IMR-90 (cell line): ENCODE measurements at places on chromosomes 4 and X. TPM values are rescaled to one million over a fixed set of nuclear protein-coding genes. Genes with fewer than 3 reads are reported as not detected.

- H3K36me3 ChIP-seq = no peaks in the 10 kb centered on the region
- H3K27ac ChIP-seq = no peak overlapping the region
- peaks cover 20% of the 10 kb centered on the region for H3K4me1 ChIP-seq
- H3K4me3 ChIP-seq = no peak overlapping the region
- no peaks in the 10 kb centered on the region for H3K27me3 ChIP-seq
- no peak for DNase-seq
Observed at GRCh38 chr4:3307486-3307885, 14.7 kb downstream of the RGS12 start.

GRCh38 chrX:110938977-110939732 lies 143.5 kb upstream of the CHRDL1 start:
- no peak for DNase-seq
- no peak overlapping the region for H3K4me3 ChIP-seq
- no peaks in the 10 kb centered on the region for H3K36me3 ChIP-seq
- H3K4me1 ChIP-seq = no peaks in the 10 kb centered on the region
- H3K27me3 ChIP-seq = peaks cover 13% of the 10 kb centered on the region
- no peak overlapping the region for H3K27ac ChIP-seq

GRCh38 chr4:157265281-157265680 lies 44.8 kb downstream of the GRIA2 start:
- DNase-seq = no peak
- no peaks in the 10 kb centered on the region for H3K27me3 ChIP-seq
- H3K4me1 ChIP-seq = no peaks in the 10 kb centered on the region
- no peaks in the 10 kb centered on the region for H3K36me3 ChIP-seq
- no peak overlapping the region for H3K27ac ChIP-seq

GRCh38 chrX:111386615-111387233 lies 25.3 kb downstream of the DCX start:
- no peak overlapping the region for H3K27ac ChIP-seq
- H3K4me3 ChIP-seq = no peak overlapping the region
- no peaks in the 10 kb centered on the region for H3K36me3 ChIP-seq
- no peaks in the 10 kb centered on the region; the same call in 1 of the 2 replicates for H3K27me3 ChIP-seq
- H3K4me1 ChIP-seq = no peaks in the 10 kb centered on the region

DNA sequence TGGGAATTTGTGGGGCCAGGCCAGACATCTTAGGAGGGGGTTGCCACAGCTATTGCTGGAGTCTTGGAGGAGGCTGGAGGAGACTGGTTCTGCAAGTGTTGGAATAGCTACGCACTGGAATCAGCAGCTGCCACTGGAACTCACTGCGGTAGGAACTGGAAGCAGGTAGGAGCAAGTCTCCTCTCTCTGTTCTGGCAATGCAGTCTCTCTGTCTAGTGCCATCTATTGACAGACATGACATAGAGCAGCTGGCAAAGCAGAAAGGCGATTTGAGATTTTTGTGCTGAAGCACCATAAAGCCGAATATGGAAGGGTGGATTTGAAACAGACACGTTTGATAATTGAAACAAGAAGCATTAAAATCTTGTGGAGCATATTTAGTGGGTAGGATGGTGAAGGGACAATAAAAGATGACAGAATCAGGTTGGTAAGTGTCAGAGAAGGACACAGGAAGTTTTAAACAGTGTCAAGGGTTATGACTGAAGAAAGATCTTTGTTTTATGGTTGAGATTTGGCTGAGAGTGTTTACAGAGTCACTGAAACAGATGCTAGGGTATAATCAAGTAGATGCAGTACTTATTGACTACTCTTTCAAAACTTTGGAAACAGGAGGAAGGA lies 23.5 kb upstream of the SYNPO2 start:
- peak; percentile 64 for DNase-seq
- no peaks in the 10 kb centered on the region for H3K27me3 ChIP-seq
- no peak overlapping the region for H3K27ac ChIP-seq
- H3K4me3 ChIP-seq = no peak overlapping the region

DNA sequence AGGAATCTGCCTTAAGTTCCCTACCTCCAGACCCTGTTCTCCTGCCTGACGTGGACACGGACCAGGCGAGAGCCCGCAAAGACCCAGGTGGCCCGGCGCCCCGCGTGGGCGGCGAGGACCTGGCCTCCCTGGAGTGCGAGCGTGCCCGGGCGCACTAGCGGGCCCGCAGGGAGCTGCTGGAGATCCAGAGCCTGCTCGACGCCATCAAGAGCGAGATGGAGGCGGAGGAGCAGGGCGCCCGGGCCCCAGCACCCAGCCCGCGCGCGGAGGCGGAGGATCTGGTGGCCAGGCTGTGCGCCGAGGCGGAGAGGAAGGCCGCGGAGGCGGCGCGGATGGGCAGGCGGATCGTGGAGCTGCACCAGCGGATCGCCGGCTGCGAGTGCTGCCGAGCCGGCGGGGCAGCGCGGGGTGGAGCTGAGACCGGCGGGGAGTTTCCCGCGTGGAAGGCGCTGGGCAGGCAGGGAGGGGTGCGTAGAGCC lies 18.2 kb downstream of the MRFAP1 start:
- no peaks in the 10 kb centered on the region for H3K4me1 ChIP-seq
- DNase-seq = peak; percentile 28
- 0 out of 2 replicates have a peak overlapping the region, but pooled peaks have one; percentile 15 for H3K4me3 ChIP-seq
- H3K27me3 ChIP-seq = peaks cover 10% of the 10 kb centered on the region
- H3K27ac ChIP-seq = no peak overlapping the region

DNA sequence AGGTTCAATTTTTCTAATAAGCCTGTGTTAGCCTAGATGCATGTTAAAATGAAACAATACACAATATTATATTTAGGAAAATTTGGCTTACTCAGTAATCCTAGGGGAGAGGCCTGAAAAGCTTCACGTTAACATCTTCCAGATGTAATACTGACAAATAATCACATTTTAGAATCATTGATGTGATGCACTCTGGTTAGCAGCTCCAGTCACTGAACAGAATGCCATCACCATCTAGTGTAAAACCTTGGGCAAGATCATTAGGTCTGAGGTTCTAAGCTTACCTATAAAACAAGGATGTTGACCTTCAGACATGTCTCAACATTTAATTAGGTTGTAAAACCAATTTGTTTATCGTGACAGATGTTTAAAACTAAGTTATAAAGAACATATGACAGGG lies 1704.8 kb downstream of the STIM2 start:
- no peak for DNase-seq
- no peak overlapping the region for H3K4me3 ChIP-seq
- no peak overlapping the region for H3K27ac ChIP-seq
- no peaks in the 10 kb centered on the region for H3K36me3 ChIP-seq
- no peaks in the 10 kb centered on the region for H3K27me3 ChIP-seq

DNA sequence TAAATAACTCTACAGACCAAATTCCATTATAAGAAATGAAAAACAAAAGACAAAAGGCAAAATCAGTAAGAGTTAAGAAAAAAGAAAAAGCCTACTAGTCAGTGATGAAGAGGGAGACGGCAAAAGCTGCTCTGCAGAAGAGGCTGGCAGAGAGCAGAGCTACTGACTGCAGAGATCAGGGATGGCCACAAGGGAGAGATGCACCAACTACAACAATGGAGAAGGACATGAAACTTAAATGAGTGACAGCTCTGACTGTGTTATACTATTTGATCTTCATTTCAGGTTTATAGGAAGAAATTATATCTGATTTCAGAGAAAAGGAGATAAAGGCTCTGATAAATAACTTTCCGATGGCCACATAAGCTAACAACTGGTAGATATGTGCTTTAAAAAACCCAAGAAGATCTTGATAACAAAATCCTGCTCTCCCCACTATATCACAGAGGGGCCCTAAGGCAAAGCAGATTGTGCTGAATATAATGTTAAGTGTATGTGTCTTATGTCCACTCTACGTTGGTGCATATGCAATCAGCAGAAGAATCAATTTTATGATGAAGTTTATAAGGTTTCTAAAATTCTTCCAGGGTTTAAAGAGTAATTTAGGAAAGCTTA lies 58.4 kb upstream of the COX18 start:
- H3K36me3 ChIP-seq = peaks cover 23% of the 10 kb centered on the region
- no peak overlapping the region for H3K27ac ChIP-seq
- H3K27me3 ChIP-seq = no peaks in the 10 kb centered on the region
- peak; percentile 5 for DNase-seq
- no peaks in the 10 kb centered on the region for H3K4me1 ChIP-seq

DNA sequence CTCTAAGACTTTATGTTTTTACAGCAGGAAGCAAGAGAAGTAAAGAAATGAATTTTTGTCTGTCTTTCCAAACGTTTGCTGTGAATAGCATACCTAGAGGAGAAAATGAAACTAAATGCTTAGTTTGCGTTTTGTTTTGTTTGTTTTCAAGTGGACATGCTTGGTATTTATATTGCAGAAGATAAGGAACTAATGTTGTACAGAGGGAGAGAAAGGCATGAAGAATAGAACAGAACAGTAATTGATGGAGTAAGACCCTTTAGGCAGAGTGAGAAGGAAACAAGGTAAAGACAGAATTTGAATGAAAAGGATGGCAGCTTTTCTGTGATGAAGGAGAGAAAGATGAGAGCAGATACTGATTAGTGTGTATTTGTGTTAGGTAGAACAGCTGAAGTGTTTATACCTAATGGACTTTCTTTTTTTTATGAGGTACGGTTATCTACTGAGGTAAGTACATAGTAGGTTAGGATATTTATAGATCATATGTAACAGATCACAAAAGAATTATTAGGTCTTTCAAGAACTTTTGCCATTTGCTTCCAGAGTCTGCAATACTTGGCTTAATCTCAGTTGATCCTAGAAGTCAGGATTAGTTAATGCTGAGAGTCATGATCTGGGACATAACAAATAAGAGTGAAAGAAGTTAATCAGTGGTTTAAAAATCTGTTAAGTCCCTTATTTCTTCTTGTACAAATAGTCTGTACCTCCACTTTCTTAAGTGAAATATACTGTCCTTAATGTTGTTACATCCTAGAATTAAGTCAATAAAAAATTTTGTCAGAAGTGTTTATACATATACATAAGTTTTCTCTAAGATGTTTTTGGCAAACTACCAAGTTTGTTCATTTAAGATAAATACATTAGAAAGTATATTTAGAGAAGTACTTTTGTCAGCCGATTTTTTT lies 36.8 kb downstream of the FABP2 start:
- no peaks in the 10 kb centered on the region for H3K27me3 ChIP-seq
- peak; percentile 34 for DNase-seq
- H3K27ac ChIP-seq = peak overlapping the region; percentile 37; the same call in 1 of the 2 replicates

DNA sequence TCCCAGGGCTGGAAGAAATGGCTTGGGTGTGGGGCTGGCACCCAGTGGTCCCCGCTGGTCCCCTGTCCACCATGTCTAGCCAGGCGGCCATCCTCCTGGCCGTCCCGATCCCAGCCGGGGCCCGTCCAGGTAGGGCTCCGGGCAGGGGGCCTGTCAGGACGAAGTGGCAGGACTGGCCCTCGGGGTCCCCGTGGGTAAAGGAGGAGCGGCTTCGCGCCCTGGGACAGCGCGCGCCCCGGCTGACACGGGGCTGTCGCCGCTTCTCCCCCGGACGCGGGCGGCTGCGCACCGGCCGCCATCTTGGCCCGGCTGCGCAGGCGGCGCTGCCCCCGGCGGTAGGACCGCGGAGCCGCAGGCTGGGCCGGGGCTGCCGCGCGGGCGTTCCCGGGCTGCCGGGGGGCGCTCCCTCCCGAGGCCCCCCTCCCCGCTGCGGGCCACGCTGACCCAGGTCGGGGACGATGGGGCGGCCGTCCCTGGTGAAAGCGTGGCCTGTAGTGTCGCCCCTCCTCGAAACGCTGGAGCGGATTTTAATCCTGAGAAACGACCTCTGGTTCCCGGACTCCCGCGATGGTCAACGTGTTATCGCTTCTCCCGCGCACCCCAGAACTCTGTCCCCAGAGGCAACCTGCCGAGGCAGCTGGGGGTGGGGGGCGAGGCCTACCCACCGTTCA lies 60.4 kb upstream of the BCOR start:
- H3K27me3 ChIP-seq = peaks cover 2% of the 10 kb centered on the region; the same call in 1 of the 2 replicates
- peak overlapping the region; percentile 56 for H3K4me3 ChIP-seq
- H3K4me1 ChIP-seq = peaks cover 2% of the 10 kb centered on the region; the same call in 1 of the 2 replicates
- peak; percentile 17 for DNase-seq

GRCh38 chr4:65561164-65561563 lies 109.1 kb downstream of the EPHA5 start:
- no peaks in the 10 kb centered on the region for H3K4me1 ChIP-seq
- H3K27ac ChIP-seq = no peak overlapping the region
- no peaks in the 10 kb centered on the region for H3K27me3 ChIP-seq
- no peak for DNase-seq

DNA sequence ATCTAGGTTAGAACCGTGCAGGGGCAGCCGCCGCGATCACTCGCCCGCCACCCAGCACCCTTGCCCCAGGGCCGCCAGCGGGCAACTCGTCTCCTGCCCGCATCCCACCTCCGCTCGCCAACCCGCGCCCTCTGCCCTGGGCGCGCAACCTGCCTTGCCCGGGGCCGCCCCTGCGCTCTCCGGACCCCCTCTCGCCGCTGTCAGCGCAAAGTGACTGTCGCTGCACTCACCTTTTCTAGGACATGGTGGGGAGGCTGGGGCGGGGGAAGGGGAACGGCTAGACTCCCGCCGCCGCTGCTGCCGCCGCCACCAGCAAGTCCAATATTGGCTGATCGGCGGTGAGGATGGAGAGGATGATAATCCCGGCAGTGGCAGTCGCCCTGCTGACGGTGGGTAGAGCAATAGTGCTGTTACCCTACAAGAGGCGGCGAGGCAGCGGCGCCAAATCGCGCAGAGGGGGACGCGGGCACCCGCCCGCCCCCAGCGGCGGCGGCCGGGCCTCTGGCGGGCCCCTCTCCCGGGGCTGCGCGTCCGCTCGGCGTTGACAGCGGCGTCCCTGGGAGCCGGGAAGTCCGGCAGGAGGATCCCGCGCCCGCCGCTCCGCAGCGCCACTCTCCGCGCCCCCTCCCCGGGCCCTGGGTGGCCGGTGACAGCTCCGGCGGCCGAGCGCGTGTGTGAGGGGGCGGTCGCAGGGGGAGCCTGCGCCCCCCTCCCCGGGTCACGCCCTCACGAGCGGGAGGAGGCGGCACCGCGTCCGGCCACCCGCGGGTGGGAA lies 2.3 kb upstream of the NR3C2 start:
- H3K4me3 ChIP-seq = peak overlapping the region; percentile 50
- peaks cover 38% of the 10 kb centered on the region for H3K27me3 ChIP-seq
- no peak for DNase-seq

DNA sequence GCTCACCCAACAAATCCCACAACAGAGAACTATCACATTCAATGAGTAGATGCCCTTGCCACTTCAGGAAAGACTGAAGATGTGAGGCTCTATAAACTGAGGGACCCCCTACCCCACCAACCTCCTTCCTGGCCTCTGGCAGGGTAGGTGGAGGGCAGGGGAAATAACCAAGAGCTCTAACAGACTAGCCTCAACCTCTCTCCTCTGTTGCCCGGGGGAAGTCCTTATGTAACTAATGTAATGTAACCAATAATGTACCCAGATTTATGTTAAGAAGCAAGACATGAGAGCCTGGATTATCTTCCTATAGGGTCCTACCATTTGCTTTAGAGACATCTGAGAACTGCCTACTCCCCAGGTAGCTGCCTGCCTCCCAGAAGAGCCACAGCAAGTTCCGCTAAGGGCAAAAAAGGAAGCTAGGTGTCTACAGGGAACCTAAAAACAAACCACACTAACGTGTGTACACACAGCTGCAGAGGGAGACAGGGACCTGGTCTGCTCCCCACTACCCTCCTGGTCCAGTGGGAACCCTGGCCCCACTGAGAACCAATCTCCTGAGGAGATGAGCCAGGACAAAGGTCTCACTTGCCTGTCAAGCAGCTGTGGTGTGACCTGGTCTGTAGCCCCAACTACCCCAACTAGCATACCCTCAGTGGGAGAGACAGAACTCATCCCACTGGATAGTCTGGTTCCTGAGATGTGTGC lies 17.7 kb downstream of the OTUD5 start:
- H3K4me3 ChIP-seq = no peak overlapping the region
- no peak for DNase-seq
- H3K27me3 ChIP-seq = no peaks in the 10 kb centered on the region
- peaks cover 30% of the 10 kb centered on the region for H3K36me3 ChIP-seq
- no peaks in the 10 kb centered on the region; the same call in 1 of the 2 replicates for H3K4me1 ChIP-seq

MAGED2 gene
- total RNA-seq = 279 and 341 TPM in 2 replicates
